Hematopoietic multipotent progenitor cell treated with erythropoietin and hydrocortisone succinate and interleukin-3 and kit ligand, for 8 days (in vitro differentiated cells): ENCODE measurements at places on chromosomes 12 and 14.

DNA sequence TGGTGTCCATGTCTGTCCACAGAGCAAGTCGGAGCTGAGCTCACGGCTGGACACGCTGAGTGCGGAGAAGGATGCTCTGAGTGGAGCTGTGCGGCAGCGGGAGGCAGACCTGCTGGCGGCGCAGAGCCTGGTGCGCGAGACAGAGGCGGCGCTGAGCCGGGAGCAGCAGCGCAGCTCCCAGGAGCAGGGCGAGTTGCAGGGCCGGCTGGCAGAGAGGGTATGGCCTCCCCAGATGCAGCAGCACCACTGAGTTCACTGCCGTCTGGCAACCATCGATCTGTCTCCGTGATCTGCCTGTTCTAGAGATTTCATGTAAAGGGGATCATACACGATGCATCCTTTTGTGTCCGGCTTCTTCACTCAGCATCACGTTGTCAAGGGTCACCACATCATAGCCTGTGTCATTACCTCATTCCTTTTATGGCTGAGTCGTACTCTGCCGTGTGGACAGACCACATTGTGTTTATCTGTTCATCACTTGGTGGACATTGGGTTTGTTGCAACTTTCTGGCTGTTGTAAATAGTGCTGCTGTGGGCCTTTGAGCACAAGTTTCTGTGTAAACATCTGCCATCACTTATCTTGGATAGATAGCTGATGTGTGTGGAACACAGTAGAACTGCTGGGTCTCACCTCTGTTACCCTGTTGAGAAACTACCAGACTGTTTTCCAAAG lies 21.9 kb downstream of the HIP1R start:
- no peak for DNase-seq

GRCh38 chr14:56561606-56562005 lies 18.0 kb upstream of the TMEM260 start:
- no peak for DNase-seq

DNA sequence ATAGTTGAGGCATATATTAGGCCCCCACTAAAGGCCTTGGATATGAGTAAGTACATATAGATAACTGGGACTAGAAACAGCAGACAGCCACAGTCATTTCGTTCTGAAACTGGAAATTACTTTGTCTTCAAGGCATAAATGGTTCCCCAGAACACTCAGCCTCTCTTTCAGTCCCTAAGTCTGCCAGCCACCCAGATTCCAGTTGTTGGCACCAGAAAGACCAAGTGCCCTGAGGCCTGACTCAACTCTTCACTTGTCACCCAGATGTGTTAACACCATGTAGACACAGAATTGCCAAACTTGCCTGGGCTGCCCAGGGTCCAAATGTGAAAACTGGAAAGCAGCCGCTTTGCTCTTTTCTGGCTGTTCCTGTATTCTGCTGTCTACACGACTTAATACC lies 3.0 kb upstream of the LGALS3 start:
- DNase-seq, result no peak

DNA sequence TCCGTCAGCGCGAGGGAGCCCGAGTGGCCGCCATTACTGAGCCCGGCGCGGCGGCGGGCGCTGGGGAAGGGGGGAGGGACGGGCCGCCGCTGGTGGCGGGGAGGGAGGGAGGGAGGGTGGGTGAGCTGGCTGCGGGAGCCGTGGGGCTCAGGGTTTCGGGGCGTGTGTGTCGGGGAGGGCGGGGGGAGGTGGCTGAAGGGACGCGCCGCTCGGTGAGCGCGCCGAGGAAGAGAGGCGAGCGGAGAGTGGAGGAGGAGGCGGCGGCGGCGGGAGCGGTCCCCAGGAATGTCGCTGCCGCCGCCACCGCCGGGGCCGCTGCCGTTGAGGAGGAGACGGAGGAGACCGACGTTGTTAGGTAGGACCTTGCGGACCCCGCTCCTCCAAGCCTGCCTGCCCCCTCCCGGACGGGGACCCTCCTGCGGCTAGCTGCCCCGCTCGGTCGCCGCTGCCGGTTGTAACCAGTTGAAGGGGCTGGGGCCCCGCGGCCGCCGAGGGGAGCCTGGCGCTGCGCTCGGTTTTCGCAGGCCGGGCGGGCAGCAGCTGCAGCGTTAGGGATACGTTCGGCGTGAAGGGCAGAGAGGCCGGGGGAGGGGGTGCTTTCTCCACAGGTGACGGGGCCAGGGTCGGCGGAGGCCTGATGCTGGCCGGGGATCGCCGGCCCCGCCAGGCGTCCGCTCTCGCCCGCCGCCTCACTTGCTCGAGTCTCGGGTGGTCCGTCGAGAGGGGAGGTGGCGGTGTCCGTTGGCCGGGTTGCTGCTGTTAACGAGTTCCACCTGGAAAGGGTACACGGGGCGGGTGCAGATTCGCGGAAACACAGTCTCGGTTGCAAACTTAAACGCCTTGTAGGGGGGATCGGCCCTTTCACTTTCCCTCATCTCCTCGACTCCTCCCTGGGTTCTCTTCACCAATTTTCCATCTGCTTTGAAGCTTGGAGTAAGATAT lies at the start of gene ARHGAP5:
Gene ARHGAP5 (plus strand): TSS at position 224 of the 942 bp plus-strand sequence. CDS start 13,366 bp downstream, outside the sequence.
- no peak for DNase-seq

DNA sequence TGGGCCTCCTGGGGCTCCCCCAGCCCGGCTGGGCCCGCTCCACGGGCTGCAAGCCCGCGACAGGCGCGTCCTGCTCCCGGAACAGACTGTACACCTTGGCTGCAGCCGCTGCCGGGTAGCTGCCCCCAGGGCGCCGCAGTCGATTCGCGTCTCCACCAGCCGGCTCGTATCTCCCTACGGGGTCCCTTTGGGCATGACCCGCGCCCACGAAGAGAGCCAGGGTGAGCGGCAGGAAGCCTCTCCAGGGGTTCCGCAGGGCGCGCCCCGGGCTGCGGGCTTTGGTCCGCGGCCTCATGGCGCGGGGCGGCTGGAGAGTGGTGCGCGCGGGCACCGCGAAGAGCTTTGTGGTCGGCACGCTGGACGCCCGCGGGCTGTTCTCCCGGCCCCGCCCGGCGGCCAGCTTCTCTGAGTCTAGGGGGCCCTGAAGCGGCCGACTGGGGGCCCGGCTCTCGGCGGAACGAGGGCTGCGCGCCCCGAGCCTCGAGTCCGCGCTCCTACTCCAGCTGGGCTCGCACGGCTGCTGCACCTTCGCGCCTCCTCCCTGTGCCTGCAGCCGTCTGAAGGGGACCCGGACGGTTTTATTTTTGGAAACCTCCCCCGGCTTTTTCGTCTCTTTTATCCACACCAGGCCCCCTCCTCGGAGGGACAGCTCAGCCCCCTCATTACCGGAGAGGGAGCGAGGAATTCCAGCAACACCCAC lies at the start of gene LTBP2:
Gene LTBP2 (minus strand): TSS at position 588 of the 700 bp plus-strand sequence. CDS start 293 bp downstream, at position 295.
- no peak for DNase-seq

DNA sequence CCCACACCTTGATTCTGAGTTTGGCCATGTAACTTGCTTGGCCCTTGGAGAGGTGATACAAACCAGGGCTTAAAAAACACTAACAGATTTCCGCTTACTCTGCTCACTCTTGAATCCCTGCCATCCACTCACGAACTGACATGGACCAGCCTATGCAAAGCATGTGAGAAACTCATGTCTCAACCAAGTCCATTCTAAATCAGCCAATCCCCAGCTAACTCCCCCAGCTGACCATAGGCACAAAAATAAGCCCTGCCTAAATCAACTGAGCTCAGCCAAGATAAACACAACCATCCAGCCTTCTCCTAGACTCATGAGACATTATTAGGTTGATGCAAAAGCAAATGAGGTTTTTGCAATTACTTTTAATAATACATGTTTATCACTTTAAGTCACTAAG lies 353.9 kb upstream of the TBX3 start:
- DNase-seq, result no peak

GRCh38 chr12:29552994-29553748 lies 55.7 kb upstream of the OVCH1 start:
- DNase-seq, result no peak

DNA sequence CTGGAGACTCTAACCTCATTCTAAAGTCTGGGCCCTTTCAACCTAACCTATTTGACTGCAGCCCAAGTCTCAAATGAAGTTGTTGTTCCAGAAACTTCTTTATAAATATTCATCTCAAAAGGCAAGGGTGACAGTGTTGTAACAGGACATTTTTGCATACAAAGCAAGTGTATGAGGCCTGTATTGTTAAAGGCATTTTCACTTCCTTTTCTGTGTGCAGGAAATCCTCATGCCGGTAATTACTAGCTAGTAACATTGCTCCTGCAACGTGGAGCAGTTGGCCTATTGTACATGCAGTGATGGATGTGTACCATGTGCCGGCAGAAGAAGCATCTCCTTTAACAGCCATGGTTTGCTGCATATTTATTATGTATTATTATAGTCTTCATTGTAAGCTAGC lies 156.5 kb upstream of the RMST start:
- no peak for DNase-seq
